GM12865 (cell line): ENCODE measurements at places on chromosomes 3 and 15.

GRCh38 chr3:166570102-166570501 lies 732.9 kb upstream of the BCHE start:
- no peak for DNase-seq

DNA sequence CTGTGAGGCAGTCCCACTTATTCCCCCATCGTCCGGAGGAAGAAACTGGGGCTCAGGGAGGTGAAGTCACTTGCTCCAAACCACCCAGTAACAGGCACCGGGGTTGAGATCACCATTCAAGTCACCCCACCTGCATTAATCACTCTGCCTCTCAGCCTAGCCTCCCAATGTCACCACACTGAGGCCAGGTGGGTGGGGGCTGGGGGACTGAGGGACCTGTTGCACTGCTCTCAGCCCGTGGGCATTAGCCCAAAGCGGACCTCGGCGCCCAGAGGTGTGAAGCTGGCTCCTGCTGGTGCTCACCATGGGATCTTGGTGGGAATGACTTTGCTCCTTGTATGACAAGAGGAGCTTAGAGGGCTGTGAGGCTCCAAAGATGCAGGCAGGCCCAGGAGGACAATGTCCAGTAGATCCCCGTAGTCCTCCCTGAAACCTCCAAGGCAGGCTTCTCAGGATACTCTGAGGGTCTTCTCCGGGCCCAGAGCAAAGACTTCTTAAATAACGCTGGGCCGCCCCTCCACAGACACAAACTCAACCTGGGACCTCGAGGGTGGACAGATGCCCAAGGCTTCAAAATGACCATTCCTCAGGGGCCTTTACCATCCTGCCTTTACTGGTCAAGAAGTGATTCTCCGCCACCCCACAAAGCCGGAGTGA lies 1.7 kb downstream of the NT5DC2 start:
- DNase-seq: no peak

- no peak for DNase-seq
Measured at GRCh38 chr15:34014556-34014955, 24.4 kb downstream of the AVEN start.

- DNase-seq: no peak
Measured at GRCh38 chr15:57496946-57497869, 94.5 kb upstream of the MYZAP start.

DNA sequence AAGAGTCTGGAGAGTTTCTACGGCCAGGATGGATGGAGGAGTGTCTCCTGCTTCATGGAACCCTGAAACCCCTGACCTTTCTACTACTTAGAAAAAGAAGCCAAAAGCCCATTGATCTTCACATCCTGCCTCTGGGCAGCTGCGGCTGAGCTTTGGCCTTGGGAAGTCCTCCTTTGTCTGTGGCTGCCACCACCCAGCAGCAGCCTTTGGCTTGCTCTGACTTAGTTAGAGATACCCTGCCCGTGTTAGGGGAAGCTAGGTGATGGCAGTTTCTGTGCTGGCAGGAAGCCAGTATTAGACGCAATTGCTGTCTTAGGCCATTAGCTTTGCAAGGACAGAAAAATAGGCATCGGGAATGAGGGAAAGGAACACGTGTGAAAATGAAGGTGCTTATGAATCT lies 18.8 kb downstream of the APH1B start:
- no peak for DNase-seq

GRCh38 chr15:78093242-78094020 lies 1.1 kb downstream of the SH2D7 start:
- DNase-seq: no peak

DNA sequence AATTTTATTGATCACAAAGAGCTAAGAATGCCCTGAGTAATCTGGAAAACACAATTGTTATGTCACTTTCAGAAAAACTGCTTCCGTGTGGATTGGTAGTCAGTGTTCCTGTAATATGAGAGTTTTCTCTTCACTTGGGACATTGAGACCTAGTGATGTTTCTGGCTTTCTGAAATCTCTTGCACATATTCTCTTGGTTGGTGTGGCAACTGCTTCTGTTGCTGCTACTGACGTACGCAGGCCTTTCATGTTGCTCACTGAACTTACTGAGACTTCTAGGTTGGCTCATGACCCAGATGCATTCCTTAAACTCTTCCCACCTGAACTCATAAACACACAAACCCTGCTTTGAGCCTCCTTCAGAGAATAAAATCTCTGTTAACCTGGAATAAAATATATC lies 175.0 kb upstream of the PFN2 start:
- no peak for DNase-seq

DNA sequence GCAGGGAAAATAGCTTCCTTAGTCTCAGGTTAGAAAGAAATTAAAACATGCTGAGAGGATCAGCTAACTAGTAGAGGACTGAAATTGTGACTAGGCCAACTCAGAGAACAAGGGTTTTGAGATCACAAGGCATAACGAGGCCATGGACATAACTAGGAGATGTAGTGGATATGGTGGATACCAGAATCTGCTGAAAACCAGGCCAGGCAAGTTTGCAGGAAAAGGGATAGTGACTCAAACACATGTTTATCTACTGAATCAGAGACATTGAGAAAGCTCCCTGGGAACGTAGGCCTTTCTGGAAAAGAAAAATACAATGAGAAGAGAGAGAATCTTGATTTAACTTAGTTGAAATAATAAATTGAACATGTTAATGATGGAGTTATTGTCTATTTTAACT lies 326.5 kb upstream of the GBE1 start:
- no peak for DNase-seq

DNA sequence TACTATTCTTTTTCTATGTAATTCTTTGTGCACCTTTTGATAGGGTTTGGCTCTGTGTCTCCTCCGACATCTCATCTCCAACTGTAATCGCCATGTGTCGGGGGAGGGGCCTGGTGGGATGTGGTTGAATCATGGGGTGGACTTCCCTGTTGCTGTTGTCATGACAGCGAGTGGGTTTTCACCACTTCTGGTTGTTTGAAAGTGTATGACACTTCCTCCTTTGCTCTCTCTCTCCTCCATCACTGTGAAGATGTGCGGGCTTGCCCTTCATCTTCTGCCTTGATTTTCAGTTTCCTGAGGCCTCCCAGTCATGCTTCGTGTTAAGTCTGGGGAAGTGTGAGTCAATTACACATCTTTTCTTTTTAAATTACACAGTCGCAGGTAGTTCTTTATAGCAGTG lies 225.8 kb upstream of the DPPA4 start:
- no peak for DNase-seq

- DNase-seq: peak; percentile 68
Measured at GRCh38 chr3:13072239-13072599, 1.0 kb downstream of the IQSEC1 start.

GRCh38 chr3:188272481-188273372 lies 118.8 kb downstream of the LPP start:
- DNase-seq: no peak

- DNase-seq: no peak
Measured at GRCh38 chr3:183577346-183577745, 21.8 kb upstream of the KLHL6 start.

DNA sequence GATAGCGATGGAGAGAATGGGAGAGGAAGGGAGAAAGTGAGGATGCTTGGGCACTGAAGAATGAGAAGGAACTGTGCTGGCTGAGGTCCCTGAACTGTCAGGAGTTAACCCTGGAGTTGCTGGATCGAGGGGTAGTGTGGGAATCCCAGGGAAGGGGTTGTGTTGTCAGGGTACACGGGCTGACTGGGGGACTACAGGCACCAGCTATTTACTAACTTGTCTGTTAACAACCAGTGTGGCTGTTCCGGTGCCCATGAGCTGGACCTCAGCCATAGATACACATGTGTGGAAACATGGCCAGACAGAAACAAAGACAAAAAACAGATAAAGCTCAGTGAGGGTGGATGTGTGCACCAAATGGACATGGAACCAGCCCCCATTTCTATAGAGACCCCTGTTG lies 55.1 kb downstream of the GASK1A start:
- DNase-seq: no peak

DNA sequence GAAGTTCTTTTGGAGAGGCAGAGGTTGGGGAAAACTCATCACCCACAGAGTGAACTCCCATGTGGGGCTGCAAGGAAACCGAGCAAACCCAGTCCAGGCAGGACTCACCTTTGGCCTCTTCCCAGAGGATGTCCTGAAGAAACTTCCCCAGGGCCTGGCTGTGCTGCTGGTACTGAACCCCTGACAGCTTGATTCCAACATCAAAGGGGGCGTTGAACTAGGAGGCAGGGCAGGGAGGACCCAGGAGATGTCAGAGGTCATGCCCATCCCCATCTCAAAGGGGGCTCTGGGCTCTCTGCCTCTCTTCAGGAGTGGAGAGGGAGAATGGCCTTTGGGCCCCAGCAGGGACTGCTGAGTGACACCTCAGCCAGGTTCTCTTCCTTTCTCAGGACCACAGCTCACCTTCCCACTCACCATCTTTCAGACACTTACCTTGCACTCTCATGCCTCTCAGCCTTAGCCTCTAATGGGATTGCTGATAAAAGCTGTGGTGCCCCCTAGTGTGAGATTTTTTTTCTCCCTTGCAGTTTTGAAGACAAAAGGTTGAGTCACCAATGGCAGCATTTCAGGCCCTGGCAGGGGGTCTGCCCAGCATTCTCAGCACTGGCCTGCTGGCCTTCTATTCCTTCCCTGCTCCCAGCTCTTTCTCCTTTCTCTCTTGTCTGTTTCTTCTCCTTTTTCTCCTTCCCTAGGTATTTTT lies 6.0 kb downstream of the GHRL start:
- DNase-seq: peak; percentile 79

DNA sequence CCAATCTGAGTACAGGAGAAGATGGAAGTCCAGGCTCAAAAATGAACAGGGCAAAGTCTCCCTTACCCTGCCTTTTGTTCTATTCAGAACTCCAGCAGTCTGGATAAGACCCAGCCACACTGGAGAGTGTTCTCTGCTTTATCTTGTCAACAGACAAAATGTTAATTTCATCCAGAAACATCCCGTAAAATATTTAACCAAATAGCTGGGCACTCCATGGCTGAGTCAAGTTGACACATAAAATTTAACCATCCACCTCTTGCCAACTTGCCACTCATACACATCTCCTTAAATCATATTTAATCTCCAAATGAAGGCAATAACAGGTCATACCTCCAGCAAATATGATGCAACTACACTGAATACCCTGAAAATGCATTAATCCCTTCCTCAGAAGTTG lies 33.6 kb downstream of the MKRN3 start:
- DNase-seq: no peak

- peak; percentile 57 for DNase-seq
Measured at GRCh38 chr15:92902737-92903593, 2.8 kb downstream of the CHD2 start.
